ENCODE measurements at places on chromosomes 5 and 9.

GRCh38 chr9:95167998-95168397 lies 149.5 kb downstream of the FANCC start:
- peak; percentile 22 for DNase-seq

DNA sequence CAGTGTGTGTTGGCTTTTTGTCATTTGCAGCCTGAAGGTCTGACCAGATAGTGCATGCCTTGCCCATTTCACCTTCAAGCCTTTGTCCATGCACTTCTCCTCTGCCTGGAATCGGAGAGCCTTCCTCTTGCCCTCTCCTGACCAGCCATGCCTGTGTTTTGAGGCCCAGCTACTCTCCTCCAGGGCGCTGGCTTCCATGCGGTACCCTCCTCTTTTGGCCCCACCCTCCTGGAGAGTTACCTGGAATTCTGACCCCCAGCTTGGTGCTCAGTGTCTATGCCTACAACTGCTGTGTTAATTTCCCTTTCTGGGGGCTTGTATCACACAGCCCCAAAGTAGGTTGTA lies 52.5 kb downstream of the CXXC5 start:
- DNase-seq: no peak

GRCh38 chr9:101443364-101443771 lies 7.8 kb upstream of the ALDOB start:
- no peak for DNase-seq

- DNase-seq: no peak
Observed at GRCh38 chr9:96021551-96022444, 146.3 kb downstream of the ERCC6L2 start.

- no peak for DNase-seq
Observed at GRCh38 chr9:91004992-91005391, 203.4 kb downstream of the SYK start.

- no peak for DNase-seq
Observed at GRCh38 chr5:149550594-149551226, 529 bp downstream of the CSNK1A1 start.

- DNase-seq: no peak
Observed at GRCh38 chr9:128226412-128226801, 23.2 kb downstream of the DNM1 start.

GRCh38 chr5:160492565-160492964 lies 70.9 kb downstream of the PTTG1 start:
- DNase-seq: no peak

- no peak for DNase-seq
Observed at GRCh38 chr5:96875791-96876291, 459 bp upstream of the ERAP2 start.

DNA sequence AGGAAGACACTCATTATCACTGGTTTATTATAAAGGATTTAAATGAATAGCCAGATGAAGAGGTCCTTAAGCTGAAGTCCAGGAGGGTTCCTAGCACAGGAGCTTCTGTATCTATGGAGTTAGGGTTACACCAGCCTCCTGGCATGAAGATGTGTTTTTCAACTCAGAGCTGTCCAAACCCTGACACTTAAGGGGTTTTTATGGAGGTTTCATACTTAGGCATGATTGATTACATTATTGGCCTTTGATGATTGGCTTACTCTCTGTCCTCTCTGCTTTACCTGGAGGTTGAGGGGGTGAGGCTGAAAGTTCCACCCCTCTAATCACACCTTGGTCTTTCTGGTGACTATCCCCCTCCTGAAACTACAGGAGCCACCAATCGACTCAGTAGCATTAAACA lies 84.9 kb upstream of the ZNF169 start:
- no peak for DNase-seq

DNA sequence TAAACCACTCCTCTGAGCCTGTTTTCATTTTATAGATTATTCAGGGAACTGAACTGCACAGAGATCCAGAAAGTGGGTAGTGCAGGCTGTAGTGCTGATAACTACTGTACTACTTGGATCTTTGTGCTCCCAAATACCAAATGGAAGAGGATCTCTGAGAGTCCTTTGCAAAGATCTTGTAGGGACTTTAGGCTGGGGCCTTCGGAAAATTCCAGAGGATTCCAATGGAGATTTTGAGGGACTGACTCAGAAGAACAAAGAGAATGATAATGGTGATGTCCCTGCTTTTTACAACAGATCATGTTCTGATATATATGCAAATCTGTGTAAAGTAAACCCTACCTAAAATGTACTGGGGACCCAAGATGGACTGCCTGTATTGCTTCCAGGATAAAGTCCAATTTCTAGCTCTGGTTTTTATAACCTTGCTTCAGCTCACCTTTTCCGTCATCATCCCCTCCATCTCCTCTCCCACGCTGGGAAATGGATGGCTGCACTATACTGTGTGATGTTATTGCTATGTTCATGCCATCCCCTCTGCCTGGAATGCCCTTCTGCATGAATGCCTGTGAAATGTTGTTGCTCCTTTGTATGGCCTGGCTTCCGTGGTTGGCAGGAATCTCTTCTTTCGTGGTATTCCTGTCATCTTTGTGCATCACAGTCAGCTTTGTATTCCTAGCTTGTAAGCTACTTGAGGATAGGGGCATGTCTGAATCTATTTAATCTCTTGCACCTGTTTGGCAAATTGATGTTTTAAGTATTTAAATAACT lies 9.7 kb upstream of the PSMD5 start:
- no peak for DNase-seq

- no peak for DNase-seq
Observed at GRCh38 chr5:116881921-116882531, 307.4 kb upstream of the SEMA6A start.

DNA sequence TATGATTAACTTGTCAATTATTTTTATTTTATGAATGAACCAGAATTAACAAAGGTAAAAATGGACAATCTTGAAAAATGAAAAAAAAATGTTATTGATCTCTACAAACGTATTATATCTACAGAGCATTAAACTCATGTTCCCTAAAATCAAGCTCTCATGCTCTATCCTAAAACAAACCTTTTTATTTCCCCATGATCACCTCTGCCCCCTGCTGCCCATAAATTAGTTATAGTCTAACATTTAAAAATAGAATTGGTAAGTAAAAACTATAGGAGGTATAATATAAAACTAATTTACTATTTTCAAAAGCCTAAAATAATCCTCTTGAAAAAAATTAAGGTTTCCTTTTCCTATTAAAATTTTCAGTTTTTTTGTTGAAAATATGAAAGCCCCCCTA lies 168.0 kb upstream of the POU5F2 start:
- no peak for DNase-seq

DNA sequence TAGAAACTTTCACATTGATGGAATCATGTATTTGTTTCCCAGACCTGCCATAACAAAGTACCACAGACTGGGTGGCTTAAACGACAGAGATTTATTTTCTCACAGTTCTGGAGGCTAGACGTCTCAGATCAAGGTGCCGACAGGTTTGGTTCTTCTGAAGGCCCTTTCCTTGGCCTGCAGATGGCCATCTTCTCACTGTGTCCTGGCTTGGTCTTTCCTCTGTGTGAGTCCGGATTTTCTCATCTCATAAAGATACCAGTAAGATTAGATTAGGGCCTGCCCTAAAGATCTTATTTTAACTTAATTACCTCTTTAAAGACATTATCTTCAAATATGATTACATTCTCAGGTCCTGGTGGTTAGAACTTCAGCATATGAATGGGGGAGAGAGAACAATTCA lies 5.8 kb downstream of the USP20 start:
- no peak for DNase-seq

DNA sequence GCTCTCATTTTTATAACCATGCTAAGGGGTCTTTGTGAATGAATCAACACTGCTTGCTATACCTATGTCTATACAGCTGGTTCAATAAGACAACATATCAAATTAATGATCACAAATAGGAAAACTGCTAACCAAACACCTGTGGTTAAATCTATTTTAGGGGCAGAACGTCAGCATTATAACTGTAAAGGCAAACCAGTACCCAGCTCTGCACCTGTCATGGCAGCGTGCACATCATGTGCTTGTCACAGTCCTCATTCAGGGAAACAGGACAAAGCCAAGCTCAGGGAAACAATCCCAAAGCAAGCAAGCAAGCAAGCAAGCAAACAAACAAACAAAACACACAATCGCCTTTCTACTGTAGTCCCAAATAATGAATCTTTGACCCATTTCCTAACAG lies 277.7 kb upstream of the DAP start:
- DNase-seq: no peak

DNA sequence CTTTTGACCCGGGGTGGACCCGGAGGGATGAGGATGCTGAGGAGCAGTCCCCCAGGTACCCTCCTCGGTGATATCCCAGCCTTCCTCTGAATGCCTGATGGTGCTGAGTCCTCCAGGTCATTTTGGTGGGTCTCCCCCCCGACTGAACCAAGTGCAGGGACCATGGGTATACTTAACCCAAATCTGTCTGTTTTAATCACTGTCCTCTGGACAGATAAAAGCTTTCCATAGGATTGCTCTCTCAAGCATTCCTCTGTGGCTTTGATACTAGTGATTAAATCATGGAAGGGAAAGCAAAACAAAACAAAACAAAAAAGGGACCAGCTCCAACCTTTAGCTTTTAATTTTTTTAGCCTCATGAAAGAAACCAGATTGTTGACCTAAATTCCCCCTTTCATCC lies 26.0 kb downstream of the PAPPA start:
- DNase-seq: no peak

- no peak for DNase-seq
Observed at GRCh38 chr9:25119041-25119440, 559.2 kb downstream of the TUSC1 start.

DNA sequence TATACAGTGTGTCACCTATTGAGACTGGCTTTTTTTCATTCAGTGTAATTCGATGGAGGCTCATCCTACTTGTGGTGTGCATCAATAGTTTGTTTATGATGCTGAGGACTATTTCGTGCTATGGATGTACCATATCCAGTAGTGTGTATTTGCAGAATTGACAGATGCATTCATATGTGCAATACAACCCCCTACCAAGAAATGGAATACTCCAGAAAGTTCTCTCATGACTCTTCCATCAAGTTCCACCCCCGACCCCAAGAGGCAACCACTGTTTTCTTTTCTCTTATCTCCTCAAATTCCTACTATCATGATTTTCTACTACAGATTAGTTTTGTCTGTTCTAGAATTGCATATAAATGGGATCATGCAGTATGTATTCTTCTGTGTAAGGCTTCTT lies 21.9 kb downstream of the FBXO10 start:
- no peak for DNase-seq

DNA sequence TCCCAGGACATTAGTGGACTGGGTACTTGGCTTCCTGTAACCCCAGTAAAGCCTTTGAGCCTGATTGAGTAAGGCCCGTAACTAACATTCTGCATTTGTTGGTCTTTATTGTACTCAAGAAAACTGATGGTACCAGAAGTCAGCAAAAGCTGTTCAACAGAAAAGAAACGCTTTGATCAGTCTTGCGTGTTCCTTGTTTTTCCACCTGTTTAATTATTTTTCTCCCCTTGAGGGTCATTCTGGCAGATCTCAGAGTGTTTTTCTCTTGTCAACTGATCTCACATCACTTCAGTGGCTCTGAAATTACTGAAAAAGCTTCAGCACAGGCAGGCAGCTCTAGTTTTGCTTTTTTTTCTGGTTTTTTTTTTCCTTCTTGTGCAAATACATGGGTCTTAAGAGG lies 6.1 kb upstream of the TMEM268 start:
- DNase-seq: no peak

DNA sequence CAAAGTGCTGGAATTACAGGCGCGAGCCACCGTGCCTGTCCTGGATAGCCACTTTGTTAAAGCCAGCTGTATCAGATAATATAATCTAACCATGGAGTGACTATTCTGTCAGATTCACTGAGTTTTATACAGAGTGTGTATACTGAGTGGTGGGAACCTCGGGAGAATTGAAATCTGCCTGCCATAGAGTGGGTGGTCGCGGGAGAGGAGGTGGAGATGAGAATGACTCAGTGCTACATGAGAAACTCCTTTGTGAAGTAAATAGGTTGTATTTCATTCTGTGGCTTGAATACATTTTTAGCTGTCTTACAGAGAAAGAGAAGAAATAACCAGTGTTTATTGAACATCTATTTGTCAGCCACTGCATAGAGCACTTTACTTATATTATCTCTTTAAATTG lies 26.4 kb downstream of the ATP6V0E1 start:
- no peak for DNase-seq

- no peak for DNase-seq
Observed at GRCh38 chr5:139393497-139394122, 1.3 kb downstream of the PROB1 start.

- DNase-seq: no peak
Observed at GRCh38 chr5:34555699-34556508, 100.2 kb upstream of the RAI14 start.

Measured in T follicular helper cell (primary cell).